ENCODE measurements at places on chromosomes 3 and 15.

- DNase-seq: no peak
These were observed 35.2 kb upstream of the SLC24A5 start for GRCh38 chr15:48085591-48085930.

- DNase-seq: no peak
These were observed 14.4 kb upstream of the GPR156 start for GRCh38 chr3:120299403-120299802.

- no peak for DNase-seq
These were observed 183.6 kb downstream of the DCLK3 start for GRCh38 chr3:36580716-36581115.

DNA sequence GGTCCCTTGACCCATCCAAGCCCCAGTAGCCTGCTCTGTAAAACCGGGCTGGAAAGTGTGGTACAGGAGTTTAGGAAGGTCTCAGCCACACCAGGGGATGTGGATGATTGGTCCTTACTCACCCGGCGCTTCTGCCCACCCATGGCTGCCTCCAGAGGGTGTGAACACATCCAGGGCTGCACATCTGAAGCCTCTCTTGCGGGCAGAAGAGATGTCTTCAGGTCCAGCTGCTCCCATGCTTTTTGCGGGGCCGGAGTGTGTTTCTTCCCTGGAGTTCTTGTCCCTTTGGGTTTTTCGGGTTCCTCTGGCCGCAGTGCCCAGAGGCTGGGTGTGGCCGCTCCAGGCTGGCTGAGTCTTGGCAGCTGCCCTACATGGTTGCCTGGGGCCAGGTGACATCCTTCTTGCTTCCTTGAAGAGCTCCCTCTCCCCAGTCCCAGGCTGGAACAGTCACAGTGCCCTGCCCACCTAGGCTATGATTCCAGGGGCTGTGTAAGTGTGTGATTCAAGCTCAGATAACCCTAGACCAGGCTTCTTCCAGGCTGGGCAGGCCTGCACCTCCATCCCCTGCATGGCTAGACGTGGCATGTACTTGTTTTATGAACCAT, 33.9 kb downstream of the HDAC11 start:
- DNase-seq: no peak

DNA sequence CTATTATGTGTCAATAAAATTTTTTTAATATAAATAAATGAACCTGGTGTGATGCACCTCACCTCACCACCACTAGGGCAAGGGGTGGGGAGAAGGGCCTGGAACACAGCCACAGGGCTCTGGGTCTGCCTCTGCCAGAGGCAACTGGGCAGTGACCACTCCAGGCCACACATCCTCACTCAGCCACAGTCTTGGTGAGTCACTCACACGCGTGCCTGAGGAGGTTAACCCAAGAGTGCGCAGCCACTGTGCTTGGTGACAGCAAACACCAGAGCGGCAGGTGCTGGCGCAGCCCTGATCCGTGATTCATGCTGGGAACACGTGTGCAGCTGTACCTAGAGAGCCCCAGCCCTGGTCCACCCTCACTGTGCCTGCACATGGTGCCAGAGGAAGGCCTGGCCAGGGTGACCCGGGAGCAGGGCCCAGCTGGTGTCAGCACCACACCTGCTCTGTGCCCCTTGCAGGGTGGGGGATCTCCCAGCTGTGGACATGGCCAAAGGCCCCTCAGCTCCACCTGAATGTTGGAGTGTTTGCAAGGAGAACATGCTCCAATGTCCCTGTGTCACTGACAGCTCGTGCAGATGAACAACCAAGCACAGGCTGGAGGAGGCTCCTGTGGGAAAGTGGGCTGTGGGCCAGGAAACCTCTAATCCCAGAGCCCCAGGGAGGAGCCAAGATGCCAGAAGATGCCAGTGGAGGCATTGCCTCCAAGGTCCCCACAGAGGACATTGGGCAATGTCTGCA, 2.1 kb downstream of the SLC41A3 start:
- DNase-seq: no peak

DNA sequence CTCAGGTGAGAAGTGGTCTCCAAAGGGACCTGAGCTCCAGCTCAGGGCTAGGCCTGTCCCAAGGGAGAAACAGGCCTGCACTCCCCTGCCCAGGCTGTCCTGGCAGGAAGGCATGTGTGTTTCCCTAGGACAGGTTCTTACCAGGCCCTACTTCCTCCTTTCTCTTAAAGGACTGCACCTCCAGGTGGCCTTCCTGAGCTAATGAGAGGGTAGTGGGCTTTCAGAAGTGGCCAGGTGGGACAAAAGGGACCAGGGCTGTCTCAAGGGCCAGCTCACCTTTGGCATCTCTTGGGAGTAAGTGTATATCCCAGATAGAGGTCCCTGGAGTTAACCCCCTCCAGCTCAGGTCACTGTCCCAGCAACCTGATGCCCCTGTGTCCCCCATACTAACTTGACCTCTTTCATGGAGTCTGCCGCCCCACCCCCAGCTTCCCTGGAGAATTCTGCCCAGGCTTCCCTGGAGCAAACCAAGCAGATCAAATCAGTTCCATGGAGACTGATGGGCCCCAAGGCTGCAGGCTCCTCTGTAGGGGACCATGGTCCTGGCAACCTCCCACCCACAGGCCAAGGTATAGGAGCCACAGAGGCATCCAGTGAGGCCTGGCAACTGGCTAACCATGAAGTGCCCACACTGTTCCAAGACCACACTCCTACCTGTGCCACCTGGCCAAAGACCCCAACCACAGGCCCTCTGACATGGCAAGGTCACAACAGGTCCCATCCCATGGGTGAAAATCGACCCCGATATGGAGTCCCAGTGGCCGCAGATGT, 67.6 kb downstream of the ZNF445 start:
- no peak for DNase-seq

DNA sequence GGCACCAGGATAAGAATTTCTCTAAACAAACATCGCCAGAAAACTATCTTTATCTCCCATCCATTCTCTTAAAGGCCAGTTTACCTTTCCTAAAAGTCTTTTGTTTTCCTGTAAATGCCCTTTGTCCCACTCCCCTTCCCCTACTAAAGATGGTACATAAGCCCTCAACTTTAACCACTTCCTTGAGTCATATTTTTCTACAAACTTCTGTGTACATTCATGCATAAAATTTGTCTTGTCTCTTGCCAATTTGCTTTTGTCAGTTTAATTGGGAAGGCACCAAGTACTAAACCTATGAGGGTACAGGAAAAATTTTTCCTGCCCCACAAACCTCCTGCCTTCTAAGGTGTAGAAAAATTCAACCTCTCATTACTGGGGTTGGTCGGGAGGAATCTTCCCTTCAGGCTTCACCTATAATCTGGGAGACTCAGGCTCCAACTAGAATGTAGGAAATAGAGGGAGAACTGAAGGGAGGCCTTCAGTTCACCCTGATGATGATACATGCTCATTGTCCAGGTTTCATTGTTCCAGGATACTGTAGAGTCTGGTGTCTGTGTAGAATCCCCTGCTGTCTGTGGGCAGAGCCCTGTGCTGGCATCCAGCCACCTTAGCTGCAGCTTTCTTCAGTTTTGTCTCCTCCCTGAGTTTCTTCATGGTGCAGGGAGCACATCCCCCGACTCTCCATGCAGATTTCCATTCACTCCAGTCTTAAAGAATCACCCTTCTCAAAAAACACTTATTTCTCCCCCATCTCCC, 53.2 kb downstream of the CD200R1L start:
- no peak for DNase-seq

GRCh38 chr3:16456784-16457415, 56.6 kb downstream of the RFTN1 start:
- no peak for DNase-seq

DNA sequence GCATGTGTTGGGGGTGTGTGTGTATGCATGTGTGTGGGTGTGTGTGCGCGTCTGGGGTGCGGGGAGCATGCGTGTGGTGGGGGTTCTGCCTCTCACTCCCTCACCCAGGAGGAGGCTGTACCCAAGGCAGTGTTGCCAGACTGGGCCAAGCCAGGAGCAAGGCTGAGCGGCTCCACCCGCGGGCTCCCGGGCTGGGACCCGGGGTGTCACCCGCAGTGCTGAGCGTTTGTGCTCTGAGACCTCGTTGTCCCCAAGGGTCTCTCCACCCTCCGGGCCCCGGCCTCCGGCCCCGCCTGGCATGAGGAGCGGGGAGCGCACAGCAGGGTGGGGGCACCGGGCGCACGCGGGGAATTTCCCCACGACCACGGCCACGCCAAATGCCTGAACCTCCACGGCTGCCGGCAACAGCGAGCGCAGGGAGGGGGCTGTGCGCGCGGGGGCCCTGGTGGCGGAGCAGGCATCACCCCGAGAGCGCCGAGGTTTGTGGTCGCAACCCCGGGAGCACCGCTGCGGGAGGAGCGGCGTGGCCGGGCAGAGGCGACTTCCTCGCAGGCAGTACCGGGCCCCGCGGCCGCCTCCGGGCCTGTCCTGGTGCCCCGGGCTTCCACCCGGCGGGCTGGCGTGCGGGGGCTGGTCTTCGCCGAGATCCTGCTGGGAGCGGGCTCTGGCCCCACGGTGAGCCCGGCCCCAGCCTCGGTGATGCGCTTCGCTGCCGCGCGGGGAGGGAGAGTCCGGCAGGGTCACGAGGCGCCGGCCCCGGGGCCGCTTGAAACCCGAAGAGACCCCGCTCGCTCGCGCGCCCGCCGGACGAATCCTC, 7.4 kb upstream of the OCA2 start:
- DNase-seq: peak; percentile 42

DNA sequence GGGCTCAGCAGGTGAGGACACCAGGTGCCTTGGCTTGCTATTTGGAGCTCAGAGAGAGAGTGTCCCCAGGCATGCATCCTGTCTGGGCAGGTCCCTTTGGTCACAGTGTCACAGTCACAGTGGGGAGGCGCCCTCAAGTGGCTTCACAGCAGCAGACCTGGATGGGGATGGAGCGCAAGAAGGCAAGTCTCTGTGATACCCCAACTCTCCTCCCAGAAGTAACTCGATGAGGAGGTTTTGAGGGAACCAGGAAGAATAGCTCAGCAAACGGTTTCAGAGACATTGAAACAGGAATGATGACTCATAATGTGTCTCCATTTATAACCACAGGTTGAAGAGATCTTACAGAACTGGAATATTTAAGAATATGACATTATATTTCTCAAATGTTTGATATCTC, 66.5 kb upstream of the SH3GL3 start:
- DNase-seq: peak; percentile 63
